ENCODE measurements at places on chromosomes 6 and 20. TPM values are rescaled to one million over a fixed set of nuclear protein-coding genes. Genes with fewer than 3 reads are reported as not detected.

The CST7 gene
- not detected for total RNA-seq

The MATN4 gene
- 0.23 TPM for total RNA-seq

The GPR63 gene
- total RNA-seq, result 0.08 TPM

The TRIM39 gene
- 7.6 TPM for total RNA-seq

The OTOR gene
- total RNA-seq, result not detected

The SLC13A3 gene
- 1.3 TPM for total RNA-seq

The PRPF6 gene
- total RNA-seq, result 61.0 TPM

The MYO6 gene
- total RNA-seq, result 13.9 TPM

The CYP24A1 gene
- total RNA-seq, result 0.60 TPM

The MC3R gene
- total RNA-seq, result not detected

The CD93 gene
- total RNA-seq, result 6.0 TPM

The DNAJC5 gene
- total RNA-seq, result 43.3 TPM

The ARFGEF3 gene
- total RNA-seq, result under 0.01 TPM

The OPRM1 gene
- not detected for total RNA-seq

The PNLDC1 gene
- 0.23 TPM for total RNA-seq

The OR2H2 gene
- not detected for total RNA-seq

The PPP1R10 gene
- total RNA-seq, result 7.3 TPM

The ZC3H12D gene
- not detected for total RNA-seq

The LINC00237 gene
- not detected for total RNA-seq

The MYLK4 gene
- total RNA-seq, result 0.30 TPM

The ZNF341 gene
- 1.1 TPM for total RNA-seq

The THBS2 gene
- 3,001 TPM for total RNA-seq

The MEP1A gene
- total RNA-seq, result not detected

The VIP gene
- total RNA-seq, result not detected

The JPH2 gene
- total RNA-seq, result 1.1 TPM

The CALHM4 gene
- not detected for total RNA-seq

Data from smooth muscle cell of the coronary artery (primary cell).